ENCODE measurements at places on chromosomes 2 and 18.

GRCh38 chr2:102145107-102145506 lies 2.6 kb downstream of the IL1R1 start:
- no peak for DNase-seq

DNA sequence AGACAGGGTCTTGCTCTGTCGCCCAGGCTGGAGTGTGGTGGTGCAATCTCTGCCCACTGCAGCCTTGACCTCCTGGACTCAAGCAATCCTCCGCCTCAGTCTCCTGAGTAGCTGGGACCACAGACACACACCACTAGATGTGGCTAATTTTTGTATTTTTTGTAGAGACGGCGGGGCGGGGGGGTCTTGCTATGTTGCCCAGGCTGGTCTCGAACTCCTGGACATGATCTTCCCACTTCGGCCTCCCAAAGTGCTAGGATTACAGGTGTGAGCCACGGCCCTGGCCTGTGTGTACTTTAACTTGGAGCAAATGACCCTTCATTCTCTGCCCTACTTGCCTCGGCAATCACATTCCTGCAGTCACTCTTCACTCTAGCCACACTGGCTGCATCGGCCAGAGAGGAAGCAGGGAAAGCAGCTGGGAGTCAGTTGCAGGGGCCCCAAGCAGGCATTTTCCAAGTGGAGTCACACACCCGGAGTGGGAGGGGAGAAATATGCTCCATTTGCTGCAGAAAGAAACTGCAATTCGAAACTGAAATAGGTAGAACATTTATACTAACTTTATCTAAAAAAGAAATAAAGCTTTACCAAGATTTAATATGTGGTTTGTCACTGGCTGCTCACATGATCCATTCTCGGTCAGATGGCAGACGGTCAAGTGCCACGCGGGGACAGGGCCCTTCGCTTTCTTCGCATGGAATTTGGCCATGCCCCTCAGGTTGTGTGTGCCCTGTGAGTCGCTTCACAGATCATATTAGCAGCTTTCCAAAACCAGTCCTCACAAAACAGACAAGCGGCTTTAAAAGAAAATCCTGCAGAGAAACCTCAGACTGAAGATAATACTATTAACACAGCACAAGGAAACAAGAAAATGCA lies 37.1 kb downstream of the FAM161A start:
- no peak for DNase-seq

GRCh38 chr18:2985628-2986027 lies 27.3 kb downstream of the LPIN2 start:
- DNase-seq = no peak

DNA sequence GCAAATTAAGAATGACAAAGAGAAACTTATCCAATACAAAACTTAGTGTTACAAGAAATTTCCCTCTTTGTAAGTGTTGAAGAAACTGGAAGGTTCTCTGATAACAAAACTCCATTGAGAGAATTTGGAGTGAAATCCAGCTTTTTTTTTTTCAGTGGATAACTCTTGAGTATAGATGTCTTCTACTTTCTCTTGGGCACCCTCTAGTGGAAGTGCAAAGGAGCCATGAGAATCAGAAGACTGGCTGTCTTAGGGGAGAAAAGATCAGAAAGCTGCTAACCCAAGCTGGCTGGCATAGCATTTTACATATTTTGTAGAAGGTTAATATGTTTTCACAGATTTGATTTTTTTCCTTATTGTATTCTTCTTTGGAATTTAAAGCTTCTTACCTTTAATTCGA lies 138.8 kb upstream of the SATB2 start:
- peak; percentile 49 for DNase-seq

GRCh38 chr18:23814991-23815614 lies 125.8 kb downstream of the LAMA3 start:
- DNase-seq = no peak

DNA sequence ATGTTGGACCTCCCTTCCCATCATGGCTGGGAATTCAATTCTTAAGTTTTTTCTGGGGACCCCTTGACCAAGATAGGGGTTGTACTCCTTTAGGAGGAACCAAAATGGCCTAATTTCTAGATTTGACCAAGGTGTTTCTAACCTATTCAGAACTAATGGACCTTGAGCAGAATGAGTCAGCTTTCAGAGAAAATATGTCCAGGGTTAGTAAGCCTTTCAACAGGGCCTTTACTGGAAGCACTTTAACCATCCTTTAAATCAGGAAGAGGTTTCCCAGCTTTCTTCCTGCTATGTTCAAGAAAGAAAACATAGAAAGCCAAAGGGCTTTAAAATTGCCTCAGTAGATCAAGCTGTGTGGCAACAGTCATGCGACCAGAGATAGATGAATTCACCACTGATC lies 1184.9 kb upstream of the ACVR2A start:
- DNase-seq = no peak

DNA sequence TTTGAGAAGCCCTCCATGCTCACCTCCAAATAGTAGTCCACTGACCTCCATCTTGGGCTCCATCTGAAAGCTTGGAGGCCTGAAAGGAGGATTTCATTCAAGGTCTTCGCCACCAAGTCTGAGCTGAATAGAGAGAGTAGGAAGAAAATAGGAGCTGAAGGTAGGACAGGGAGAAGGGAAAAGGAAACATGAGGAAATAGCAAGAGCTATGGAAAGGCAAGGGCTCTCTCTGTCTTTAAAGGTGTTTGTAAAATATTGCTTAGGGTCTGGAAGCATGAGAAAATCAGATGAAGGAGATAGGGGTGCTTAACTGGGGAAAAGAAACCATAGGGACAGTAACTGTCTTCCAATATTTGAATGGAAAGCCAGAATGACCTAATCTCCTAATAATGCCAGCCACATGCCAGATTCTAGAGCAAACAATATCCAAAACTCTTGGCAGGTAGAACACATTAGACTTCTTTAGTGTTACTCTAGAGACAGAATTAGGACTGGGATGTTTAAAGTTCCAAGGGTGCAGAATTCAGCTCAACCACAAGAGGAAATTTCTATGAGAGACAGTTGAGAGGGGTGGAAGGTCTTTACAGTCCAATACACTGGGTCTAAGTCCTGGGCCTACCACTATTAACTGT lies 67.4 kb downstream of the NAB1 start:
- DNase-seq = no peak

- no peak for DNase-seq
Measured at GRCh38 chr2:222291485-222291841, 7.3 kb downstream of the PAX3 start.

DNA sequence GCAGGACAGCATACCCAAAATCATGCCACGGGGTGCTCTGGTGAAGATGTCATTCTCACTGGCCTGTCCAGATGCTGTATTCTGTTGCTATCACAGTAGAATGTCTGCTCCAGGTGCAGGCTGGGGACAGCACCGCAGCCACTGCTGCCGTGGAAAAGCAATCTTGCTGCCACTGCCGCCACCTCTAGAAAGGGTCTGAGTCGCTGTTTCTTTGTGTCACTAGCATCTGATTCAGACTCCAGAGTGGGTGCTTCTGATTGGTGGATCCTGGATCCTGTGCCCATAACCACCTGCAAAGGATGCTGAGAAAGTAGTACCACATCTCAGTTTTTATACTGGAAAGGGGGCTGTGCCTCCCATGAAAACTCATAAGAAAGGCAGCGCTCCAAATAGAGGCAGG lies 45.3 kb upstream of the CTLA4 start:
- DNase-seq = no peak

- no peak for DNase-seq
Measured at GRCh38 chr2:182883451-182883850, 17.0 kb upstream of the FRZB start.

DNA sequence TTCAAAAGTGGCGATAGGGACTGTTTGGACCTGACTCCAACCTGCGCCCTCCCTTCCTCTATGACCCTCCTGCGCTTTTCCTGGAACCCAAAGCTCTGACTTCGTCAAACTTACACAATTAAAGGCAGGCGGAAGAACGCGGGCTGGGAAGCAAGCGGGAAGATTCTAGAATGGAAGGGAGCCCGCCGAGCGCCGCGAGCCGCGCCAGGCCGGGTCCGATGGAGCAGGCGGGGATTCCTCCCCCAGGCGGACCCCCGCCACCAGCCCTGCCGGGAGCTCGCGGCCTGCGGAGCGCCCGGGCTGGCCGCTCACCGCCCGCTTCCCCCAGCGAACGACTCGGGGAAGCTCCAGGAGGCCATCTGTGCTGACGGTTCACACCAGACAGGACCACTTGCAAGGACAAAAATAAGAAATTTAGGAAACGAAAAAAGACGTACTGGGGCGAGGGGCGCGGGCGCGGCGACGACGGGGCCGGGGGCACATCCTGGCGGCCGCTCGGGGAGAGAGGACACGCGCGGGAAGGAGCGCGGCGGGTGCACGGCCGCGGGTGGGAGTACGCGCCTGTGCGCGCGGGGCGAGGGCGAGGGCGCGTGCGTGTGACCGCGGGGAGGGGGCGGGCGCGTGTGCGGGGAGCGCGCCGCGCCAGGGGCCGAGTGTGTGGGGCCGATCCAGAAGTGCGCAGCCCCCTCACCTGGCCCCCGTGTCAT lies 1.1 kb upstream of the SALL3 start:
- no peak for DNase-seq

GRCh38 chr2:85409845-85410583 lies at the start of gene CAPG:
Gene CAPG, minus strand, starts transcription at chr2:85410366. Its CDS starts 8,221 bp downstream, at chr2:85402145.
- no peak for DNase-seq

GRCh38 chr2:176338395-176338794 lies 69.2 kb downstream of the MTX2 start:
- no peak for DNase-seq

GRCh38 chr2:7648221-7648795 lies 731.1 kb downstream of the RNF144A start:
- DNase-seq = no peak

DNA sequence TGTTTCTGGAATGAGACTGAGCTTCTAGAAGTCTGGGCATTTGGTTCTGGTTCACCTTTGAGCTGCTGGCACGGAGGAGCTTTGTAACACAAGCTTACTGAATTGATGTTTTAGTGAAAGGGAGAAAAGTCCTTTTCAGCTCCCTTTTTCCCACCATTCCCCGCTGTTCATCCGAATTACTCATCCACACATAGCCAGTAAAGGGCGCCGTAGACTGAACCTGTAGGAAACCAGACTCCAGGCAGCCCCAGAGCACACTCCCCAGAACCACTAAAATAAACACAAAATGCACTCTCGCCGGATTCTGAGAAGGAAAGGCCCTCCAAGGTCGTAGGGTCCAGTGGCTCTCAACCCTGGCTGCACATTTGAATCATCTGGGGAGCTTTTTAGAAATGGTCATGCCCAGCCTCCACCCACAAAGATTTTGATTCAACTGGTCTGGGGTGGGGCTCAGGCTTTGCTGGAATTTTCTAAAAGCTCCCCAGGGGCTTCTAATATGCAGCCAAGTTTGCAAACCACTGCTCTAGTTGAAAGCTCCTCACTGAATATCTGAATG lies 29.6 kb downstream of the TCF7L1 start:
- peak; percentile 45 for DNase-seq

GRCh38 chr2:227395556-227395955 lies 7.8 kb upstream of the SCYGR1 start:
- no peak for DNase-seq

GRCh38 chr18:8254654-8255053 lies 354.6 kb upstream of the RAB12 start:
- DNase-seq = no peak

DNA sequence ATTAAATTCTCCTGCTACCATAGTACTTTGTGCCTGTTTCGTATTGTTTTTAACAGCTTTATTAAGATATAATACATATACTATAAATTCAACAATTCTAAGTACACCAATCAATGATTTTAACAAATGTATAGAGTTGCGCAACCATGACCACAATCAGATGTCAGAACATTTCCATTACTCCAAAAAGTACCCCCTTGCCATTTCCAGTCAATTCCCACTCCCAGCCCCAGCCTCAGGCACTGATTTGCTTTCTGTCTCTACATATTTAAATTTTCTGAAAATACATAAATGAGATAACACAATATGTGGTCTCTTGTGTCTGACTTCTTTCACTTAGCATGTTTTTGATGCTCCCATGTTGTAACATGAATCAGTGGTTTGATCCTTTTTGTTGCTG lies 193.9 kb downstream of the FIGN start:
- no peak for DNase-seq

GRCh38 chr2:223048519-223048918 lies 3.5 kb upstream of the KCNE4 start:
- DNase-seq = no peak

DNA sequence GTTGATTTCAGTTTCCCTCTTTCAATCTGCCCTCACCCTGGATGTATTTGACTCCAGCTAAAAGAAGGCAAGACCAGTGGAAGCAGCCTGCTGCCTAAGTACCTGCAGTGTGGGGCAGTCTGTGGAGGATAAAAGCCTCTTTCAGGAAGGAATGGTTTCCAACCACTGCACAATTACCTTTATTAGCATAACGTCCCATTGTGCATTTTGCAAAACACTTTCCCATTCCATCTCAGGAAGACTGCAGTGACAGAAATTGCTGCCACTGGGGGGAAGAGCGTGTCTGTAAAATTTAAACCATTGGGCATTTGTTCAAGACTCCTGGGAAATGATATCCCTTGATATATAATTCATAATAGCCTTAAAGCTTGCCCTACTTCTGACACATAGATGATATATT lies 26.2 kb downstream of the CYRIA start:
- peak; percentile 87 for DNase-seq

DNA sequence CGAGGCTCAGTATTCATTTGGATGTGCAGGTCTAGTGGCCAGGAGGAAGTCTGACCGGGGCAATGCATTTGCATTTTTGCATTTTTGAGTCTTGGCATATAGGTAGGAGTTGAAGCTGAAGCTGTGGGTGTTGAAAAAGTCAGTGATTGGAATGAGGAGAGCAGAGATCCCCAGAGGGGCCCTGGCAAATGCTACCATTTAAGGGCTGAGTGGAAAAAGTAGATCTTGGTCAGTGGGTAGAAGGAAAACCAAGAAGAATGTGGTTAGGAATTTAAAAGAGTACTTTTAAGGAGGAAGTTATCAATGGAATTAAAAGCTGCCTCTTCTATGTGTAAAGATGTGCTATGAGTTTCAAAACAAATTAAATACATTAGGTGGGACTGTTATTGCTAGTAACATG lies 143.0 kb downstream of the ZEB2 start:
- DNase-seq = no peak

- no peak for DNase-seq
Measured at GRCh38 chr2:190785334-190785733, 95.3 kb upstream of the GLS start.

DNA sequence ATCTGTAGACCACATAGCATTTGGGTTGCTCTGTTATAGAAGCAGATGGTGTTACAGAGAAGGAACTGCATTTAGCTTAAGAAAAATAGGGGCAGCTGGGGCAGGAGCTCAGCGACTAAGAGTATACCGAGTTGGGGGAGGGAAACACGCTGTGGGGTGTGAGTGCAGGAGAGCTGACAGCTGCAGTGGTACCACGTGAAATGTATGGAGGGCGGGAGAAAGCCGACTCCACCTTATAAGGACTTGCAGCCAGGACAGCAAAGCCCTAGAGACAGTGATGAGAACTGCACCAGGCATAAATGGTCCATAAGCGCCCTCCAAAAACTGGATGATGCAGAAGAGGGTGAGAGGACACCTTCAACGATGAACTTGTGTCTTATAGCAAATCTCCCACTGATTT lies 237.6 kb downstream of the PRKCE start:
- peak; percentile 44 for DNase-seq

Measured in A673 (cell line).